MCF 10A (cell line): ENCODE measurements at places on chromosomes 5 and 9.
A peak's percentile ranks its signal among the peaks of the same experiment; 100 is the strongest.

GRCh38 chr9:136083558-136084062 lies 11.5 kb downstream of the NACC2 start:
- no peak for DNase-seq

DNA sequence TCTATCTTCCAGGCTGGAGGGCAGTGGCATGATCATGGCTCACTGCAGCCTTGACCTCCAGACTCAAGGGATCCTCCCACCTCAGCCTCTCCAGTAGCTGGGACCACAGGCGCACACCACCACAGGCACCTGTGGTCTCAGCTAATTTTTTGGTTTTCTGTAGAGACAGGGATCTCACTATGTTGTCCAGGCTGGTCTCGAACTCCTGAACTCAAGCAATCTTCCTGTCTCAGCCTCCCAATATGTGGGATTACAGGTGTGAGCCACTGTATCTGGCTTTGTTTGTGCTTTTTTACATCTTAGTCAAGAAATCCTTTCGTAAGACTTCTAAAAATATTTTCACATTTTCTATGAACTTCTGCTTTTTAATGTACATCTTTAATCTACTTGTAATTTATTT lies 116.9 kb downstream of the DENND1A start:
- no peak for DNase-seq

DNA sequence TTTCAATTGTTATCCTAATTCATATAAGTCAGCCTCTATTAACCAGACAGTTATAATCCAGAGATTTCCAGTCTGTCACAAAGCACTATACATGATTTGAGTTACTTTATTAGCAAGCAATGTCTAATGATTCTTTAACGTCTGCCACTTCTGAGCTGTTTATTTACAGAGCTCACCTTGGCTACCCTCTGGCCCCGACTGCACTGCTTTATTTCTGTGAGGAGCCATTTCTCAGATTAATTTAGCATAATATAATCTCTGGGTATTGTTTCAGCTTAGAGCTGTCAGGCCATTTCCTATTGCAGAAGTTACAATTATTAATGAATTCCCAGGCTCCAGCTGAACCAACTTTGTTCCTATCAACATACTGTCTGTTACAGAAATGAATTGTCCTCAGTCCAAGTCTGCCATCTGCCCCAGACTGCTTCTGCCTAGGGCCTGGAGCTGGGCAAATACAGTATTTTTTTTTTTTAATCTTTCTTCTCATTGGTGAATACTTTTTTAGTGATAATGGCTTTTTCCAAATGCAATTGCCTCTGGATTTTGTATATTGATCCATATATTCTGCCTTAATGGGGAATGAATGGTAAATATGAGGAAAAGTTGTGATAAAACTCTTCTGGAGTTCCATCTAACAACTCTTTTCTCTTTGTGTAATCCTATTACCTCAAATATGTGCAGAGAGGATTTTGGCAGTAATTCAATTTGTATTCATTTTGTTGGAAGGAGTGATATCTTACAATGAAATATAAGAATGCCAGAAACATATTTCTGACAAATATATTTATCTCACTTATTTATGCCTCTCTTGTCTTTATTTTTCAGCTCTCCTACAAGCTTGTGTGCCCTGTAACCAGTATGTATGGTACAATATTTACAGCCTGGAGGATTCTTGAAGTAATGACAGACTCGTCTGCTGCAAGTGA lies 104.7 kb downstream of the FOCAD start:
- DNase-seq = no peak

GRCh38 chr5:69213513-69214215 lies 21.0 kb upstream of the CDK7 start:
- DNase-seq = peak; percentile 43

GRCh38 chr9:87278971-87279733 lies 218.5 kb upstream of the DAPK1 start:
- no peak for DNase-seq
